ENCODE measurements at places on chromosomes 7 and 10. TPM values are rescaled to one million over a fixed set of nuclear protein-coding genes. Genes with fewer than 3 reads are reported as not detected.
A peak's percentile ranks its signal among the peaks of the same experiment; 100 is the strongest.

Gene TACR2
- 2.2 TPM for total RNA-seq

- DNase-seq: no peak
Observed at GRCh38 chr7:128919241-128919640, 8.7 kb upstream of the KCP start.

- no peak for DNase-seq
Observed at GRCh38 chr10:2476812-2477553, 590.4 kb upstream of the PFKP start.

DNA sequence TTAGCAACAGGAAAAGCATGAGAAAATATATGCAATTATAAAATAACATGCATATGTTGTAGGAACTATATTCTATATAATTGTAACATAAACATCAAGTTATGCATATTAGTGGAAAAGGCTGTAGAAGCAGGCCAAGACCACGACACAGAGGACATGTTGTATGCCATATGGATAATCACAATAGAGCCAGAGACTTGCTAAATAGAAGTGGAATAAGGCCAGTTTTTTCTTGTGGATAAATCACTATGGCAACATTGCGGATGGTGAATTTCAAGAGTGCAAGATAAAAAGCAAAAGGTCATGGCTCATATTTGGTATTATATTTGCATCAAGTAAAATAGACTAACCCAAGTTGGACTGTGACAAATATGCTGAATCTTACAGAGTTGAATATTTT lies 93.0 kb downstream of the PCDH15 start:
- no peak for DNase-seq

DNA sequence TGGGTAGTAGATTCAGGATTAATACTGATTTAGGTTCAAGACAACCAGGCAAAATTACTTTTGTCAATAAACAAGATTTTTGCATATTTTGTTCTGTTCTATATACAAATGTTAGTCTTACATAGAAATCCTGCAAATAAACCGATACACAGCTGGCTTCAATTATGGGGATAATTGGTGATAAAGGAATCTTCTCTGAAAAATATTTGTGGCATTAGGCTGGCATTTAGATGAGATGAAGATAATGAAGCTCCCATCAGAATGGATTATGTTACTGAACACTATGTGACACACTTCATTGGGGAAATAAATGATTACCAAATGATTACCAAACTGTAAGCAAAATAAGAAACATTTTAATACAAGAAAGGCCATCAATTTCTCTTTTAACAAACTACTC lies 65.8 kb downstream of the NT5C2 start:
- DNase-seq: no peak

DNA sequence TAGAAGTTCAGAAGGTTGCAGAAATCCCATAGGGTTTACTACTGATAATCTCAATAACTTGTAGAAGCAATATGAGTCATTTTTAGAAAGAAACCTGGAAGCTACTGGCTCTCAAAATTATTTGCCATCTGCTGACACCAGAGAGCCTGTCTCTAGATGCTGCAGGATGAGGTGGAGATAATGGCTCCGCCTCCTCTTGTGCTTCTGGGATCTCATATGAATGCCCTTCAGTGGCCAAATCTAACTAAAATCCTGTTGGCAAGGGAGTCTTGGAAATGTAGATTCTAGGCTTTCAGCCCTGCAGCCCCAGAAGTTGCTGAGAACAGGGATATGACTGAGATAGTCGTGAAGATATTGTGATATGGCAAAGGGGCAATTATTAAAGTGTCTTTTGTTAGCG lies 348.1 kb downstream of the CCSER2 start:
- no peak for DNase-seq

DNA sequence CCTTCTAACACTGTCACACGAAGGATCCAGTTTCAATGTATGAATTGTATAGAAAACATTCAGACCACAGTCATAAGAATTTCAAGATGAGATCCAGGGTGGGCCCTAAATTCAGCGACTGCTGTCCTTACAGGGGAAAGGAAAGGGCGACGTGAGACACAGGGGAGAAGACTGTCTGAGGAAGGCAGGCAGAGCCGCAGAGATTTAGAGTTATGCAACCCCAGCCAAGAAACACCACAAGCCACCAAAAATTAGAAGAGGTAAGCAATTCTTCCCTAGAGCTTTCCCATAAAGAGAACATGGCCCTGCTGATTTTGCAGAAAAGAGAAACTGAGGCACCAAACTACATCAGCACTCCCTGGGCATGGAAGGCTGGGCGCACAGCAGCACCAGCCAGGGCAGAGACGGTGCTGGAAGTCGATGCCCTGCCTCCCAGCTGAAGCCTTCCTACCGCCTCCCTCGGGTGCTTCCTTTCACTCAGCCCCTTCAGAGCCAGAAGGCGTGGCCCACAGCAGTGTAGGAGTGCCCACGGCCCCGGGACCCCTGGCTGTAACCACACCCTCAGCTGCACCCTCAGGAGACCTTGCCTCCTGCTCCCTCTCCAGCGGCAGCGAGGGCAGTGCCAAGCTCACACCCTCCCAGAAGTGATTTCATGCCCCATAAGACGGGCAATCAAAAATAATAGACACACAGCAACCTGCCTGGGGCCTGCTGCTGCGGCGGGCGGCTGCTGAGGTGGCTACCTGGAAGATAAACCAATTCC lies 81.0 kb upstream of the LRRC4 start:
- DNase-seq: no peak

DNA sequence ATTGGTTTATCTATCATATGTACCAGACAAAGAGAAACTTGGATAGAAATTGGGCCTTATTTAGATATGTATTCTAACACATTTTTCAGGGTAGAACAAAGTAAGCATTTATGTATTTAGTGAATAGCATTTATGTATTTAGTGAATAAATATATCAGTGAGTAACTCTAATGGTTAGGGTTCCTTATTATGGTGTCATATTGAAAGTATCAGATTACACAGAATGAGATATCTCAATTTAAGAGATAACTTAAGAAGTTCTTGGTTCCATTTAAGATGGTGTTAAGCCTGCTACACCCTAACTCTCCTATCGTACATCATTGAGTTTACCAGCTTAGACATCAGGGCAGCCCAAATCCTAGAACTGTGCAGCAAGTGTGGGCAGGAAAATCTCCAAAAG lies 35.9 kb upstream of the DMTF1 start:
- DNase-seq: no peak

- no peak for DNase-seq
Observed at GRCh38 chr10:112308125-112308502, 24.9 kb downstream of the TECTB start.

- peak; percentile 78 for DNase-seq
Observed at GRCh38 chr10:93576888-93577287, 10.4 kb downstream of the FFAR4 start.

GRCh38 chr10:95650232-95650631 lies 6.3 kb downstream of the ALDH18A1 start:
- DNase-seq: no peak

DNA sequence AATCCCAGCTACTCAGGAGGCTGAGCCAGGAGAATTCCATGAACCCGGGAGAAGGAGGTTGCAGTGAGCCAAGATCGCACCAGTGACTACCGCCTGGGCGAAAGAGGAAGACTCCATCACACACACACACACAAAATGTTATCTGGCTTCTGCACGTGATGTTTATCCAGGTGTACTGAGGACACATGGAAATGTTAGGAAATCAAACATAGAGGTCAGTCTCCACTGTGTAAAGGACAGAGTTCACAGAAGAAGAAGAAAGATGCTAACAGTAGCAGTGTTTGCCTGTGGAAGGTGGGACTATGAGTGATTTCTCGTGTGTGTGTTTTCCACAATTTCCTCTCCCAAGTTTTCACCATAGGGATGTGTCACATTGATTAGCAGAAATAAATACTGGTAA lies 256.9 kb downstream of the ELMO1 start:
- no peak for DNase-seq

Measured in HT-29 (cell line).